Stimulated activated CD4-positive, alpha-beta T cell treated with anti-CD3 and anti-CD28 coated beads, Interleukin-1b, Interleukin-23, amount 100 ng/mL, for 48 hours (primary cell): ENCODE measurements at places on chromosomes 2 and 18.
A peak's percentile ranks its signal among the peaks of the same experiment; 100 is the strongest.

GRCh38 chr18:71673954-71674353, 870.2 kb downstream of the CBLN2 start:
- DNase-seq, result no peak

DNA sequence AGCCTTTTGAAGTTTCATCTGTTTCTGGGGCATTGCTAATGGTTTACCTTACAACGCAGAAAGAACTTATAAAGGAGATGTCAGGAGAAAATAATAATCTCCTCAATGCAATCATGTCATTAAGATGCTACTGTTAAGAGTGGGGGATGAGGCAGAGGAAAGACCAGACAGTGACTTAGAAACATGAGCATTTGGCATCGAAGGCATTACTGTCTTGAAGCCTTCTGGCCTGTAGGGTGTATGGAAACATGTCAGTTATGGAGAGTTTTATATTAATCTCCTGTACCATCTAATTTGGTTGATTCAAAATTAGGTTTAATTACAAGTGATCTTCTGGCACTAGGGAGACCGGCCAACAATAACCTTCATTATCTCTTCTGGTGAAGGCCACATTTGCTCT, 32.5 kb downstream of the CDC42EP3 start:
- no peak for DNase-seq

- DNase-seq, result no peak
Measured at GRCh38 chr2:210546424-210547208, 9.8 kb upstream of the CPS1 start.

GRCh38 chr18:2997846-2998564, 14.9 kb downstream of the LPIN2 start:
- DNase-seq, result peak; percentile 37

DNA sequence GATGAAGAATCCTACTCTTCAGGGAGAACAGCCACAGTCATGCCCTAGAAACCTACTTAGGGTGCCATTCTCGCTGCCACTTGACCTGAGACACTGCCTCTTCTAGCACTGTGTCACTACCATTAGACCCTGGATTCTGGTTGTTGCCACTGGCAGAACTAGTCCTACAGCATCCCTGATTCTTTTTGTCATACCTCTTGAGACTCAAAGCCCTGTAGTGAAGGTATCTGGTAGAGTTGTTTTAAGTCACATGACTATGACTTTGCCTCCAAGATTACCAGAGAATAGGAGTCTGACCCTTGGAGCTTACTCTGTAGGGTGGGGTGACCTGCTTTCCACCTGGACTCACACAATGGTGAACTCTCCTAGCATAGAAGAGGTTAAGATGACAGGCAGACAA, 296.7 kb downstream of the TNS1 start:
- DNase-seq, result no peak

DNA sequence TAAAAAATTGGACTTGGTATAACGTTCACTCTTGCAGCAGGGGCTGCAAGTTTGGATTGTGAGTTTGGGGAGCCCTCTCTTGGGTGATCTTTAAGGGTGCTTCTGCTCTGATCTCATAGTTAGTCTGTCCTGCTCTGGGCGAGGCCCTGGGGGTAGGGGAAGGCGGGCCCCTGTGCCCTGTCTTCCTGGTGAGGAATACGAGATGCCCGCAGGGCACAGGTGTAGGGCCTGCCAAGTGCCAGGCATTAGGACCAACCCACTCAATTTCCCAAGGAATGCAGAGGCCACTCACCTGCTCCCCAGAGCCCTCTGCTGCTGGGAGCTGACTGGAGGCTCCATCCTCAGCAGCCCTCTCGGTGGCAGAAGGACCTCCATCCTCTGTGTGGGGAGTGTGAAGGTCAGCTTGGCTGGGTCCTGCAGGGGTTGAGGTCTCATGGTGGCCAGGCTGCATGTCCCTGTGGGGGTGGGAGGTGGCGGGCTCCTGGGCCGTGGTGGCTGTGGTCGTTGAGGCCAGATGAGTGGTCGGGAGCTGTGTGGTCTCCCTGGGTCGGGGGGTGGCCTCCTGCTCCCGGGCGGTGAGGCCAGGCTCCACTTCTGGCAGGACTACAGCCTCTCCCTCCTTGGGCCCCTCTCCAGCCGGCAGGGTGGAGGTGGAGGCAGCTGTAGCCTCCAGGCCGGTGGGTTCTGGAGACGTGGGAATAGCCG, 21.3 kb downstream of the SDC1 start:
- no peak for DNase-seq

- peak; percentile 60 for DNase-seq
Measured at GRCh38 chr2:144516981-144517865, 2.7 kb downstream of the ZEB2 start.

- no peak for DNase-seq
Measured at GRCh38 chr2:159075727-159076126, 107.3 kb downstream of the TANC1 start.

DNA sequence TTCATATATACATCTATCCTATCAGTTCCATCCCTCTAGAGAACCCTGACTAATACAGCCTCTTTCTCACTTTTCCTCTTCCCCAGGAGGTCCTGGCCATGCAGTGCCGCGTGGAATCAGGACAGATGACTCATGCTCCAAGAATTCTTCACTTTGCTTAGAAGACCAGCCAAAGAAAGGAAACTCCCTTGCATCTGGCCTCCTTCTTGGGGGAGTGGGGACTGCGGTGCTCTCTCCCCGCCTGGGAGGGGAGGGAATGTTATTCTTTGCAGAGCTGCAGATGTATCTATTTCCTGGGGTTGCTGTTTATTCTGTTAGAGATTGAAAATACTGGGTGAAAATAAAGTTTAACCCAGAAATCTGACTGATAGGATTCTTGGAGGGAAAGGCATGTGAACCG, 111.5 kb upstream of the SH3BP4 start:
- no peak for DNase-seq

DNA sequence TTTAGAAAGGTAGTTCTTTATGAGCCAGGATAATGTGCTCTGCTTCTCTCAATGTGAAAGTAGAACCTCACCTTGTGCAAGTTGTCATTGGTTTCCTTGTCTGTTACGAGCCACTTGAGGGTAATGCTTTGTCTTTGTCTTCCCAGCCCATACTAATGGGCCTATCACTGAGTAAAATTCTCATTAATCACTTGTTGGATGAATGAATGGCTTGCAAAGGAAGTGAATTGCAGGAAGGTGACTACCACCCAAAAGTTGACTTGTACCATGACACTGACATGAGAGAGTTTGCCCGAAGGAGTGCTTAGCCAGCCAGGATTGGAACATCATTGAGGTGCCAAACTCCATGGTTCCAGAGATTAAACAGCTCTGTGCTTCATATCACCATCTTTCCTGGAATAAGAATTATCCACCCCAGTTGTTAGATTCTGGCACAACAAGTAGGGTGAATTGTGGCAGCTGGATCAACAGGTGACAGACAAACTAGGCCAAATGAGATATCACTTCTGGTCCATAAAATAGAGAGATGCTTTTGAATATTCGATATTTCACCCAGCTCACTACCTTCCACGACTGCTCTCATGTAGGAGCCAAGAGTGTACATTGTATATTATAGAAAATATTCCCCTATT, 20.5 kb upstream of the CD28 start:
- DNase-seq, result no peak

DNA sequence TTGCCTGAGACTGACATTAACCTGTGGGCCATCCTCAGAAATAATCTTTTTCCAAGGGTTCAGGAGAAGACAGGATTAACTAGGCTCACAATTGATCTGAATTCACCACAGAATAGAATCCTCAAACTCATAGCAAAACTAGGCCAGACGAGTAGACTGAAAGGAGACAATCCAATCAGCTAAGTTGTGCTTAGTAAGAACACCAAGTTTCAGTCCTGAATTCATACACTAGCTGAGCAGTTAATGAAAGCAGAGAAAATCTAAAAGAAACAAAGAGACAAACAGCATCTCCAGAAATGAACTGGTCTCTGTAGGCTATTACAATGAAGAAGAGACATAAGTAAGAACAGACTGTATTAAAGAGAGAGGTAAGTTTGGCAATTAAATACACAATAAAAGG, 89.5 kb downstream of the GORASP2 start:
- DNase-seq, result no peak

GRCh38 chr2:68336192-68336591, 16.4 kb upstream of the CNRIP1 start:
- DNase-seq, result no peak

- DNase-seq, result no peak
Measured at GRCh38 chr2:23745726-23746105, 181.2 kb downstream of the ATAD2B start.

GRCh38 chr2:190188289-190188688, 125.8 kb upstream of the MSTN start:
- DNase-seq, result no peak

DNA sequence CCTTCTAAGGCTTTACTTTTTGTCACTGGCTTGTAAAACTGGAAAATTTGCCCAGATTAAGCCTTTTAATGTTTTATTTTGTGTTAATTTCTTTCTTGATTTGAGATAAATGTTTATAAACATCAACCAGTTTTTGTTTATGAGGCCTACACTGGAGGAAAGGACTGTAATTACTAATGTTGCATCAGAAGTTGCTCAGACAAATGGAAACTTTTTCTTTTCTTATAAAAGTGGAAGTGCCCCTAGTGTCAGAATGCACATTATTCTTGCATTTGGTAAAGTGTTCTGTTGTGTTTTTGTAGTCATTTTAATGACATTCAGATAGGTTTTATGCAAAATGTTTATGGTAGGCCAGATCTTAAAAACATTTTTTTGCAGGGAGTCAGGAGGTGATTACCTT, 25.3 kb downstream of the LCLAT1 start:
- no peak for DNase-seq

DNA sequence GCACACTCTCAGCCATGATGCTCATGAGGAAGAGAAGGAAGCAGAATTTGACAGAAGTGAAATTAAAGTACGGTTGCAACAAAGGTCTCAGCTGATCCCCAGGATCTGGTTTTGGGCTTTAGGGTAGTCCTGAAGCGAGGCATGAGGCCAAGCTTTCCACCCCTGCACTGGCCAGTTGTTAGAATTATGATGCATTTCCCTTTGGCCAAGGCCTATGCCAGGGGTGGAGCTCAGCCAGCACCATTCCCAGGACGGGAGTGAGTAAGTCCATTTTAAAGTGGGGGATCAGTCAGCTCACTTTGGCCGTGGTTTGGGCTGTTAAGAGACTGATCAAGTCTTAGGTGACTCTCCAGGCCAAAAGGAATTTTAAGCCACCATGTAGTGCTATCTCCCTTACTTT, 314.5 kb upstream of the MMADHC start:
- no peak for DNase-seq

- no peak for DNase-seq
Measured at GRCh38 chr18:32257084-32257785, 67.4 kb downstream of the MEP1B start.
